Esophagus squamous epithelium (tissue), 5 donors: ENCODE measurements at places on chromosomes 3 and 15. TPM values are rescaled to one million over a fixed set of nuclear protein-coding genes. Genes with fewer than 3 reads are reported as not detected.

Gene EFCC1
- total RNA-seq: 0.29 TPM

Gene ALG1L2
- total RNA-seq: not detected

Gene CDHR4
- not detected for total RNA-seq

Gene GOLGA6L7
- total RNA-seq: not detected

Gene EPHA6
- total RNA-seq: 2.9 TPM

Gene CFAP161
- total RNA-seq: 0.88 TPM

Gene JAGN1
- total RNA-seq: 27.8 TPM

Gene AMT
- total RNA-seq: 1.3 TPM

Gene GHSR
- total RNA-seq: not detected

Gene LSAMP
- 0.48 TPM for total RNA-seq

Gene PSTPIP1
- 9.9 TPM for total RNA-seq
